Amniotic epithelial cell (primary cell): ENCODE measurements at places on chromosomes 6 and 20.
A peak's percentile ranks its signal among the peaks of the same experiment; 100 is the strongest.

DNA sequence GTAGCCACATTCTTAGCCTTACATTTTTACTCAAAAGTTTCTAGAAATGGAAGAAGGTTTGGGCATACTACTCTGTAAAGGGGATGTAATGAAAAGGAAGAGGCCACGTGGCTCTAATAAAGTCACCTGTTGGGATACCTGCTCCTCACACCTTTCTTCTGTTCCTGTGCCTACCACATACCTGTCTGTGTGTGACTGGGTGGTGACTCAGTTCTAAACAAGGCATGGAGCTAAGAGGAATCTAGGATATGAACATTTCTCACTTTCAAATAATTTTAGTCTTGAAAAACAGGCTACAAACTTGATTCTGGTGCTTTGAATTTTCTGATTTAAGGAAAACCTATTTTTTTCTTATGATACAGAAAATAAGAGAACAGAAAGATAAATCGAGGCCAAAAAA lies 363.6 kb downstream of the RFPL4B start:
- no peak for DNase-seq

DNA sequence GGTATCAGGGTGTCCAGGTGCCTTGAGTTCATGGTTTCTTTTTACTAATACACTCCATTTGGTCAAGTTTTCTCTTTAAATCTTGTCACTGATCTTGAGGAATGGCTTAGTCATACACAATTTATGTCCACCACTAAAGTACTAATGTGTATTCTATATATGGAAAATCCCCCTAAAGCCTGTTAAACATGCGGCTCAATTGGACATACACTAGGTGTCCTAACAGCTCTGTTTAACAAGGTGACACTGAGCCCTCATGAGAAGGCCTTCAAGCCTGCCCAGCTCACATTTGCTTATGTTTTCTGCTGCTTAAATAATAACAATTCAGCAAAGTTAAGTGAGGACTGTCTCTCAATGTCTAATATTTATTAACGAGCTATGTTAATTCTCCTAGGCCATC lies 31.5 kb downstream of the PDE7B start:
- DNase-seq, result no peak

DNA sequence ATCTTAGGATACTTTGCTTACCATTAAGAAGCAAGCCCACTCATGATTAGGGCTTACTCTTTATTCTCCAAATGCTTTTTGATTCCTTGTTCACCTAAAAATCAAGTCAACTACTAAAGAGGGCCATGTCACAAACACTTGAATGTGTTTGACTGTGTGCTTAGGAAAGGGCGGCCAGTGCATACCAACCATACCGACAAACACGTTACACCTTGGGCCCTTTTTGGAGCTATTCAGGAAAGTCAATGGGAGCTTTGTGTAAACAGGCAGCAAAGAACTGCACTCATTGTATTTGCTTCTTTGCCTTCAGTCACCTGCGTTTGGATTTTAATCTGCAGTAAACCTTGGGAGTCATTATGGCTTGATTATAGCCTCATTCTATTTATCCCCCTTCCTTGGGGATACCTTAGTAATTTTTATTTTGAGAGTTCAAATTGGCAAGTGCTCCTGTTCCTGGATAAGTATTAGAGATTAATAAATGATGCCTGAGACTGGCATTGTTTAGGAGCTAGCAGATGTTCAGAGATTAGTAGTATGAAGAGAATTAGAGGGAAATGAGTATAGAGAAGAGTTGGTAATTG lies 102.6 kb upstream of the HDGFL1 start:
- no peak for DNase-seq

- no peak for DNase-seq
Observed at GRCh38 chr6:99236010-99236409, 113.5 kb downstream of the FAXC start.

GRCh38 chr6:29770306-29770705 lies 47.1 kb downstream of the HLA-F start:
- DNase-seq, result no peak

DNA sequence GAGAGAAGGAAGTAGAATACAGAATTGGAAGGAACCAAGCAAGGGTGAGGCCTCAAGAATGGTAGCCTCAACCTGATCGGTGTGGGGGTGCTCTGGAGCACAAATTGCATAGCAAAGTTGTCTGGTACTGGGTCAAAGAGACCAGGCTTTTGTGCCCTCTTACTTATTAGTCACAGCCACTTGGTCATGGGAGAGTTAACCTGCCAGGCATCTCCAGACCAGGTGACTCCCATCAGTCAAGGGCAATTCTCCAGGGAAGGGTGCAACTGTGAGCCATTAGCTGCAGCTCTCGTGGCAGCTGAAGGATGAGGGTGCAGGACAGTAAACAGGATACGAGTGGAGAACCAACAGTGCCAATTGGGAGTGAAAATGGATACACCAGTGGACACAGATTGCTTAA lies 47.7 kb upstream of the PLCB4 start:
- DNase-seq, result no peak

- DNase-seq, result no peak
Observed at GRCh38 chr20:35252037-35252461, 25.6 kb downstream of the MMP24 start.

DNA sequence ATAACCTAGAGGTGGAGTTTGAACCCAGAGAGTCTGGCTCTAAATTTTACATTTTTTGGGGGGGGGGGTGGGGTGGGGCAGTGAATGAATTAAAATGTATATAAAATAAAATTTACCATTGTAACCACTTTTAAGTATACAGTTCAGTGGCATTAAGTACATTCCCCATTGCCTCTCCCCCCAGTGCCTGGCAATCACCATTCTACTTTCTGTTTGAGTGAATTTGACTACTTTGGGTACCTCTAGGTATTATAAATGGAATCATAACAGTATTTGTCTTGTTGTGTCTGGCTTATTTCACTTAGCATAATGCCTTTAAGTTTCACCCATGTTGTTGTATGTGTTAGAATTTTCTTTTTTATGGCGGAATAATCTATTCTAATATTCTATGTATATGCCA lies 2.7 kb downstream of the FAM110A start:
- no peak for DNase-seq

DNA sequence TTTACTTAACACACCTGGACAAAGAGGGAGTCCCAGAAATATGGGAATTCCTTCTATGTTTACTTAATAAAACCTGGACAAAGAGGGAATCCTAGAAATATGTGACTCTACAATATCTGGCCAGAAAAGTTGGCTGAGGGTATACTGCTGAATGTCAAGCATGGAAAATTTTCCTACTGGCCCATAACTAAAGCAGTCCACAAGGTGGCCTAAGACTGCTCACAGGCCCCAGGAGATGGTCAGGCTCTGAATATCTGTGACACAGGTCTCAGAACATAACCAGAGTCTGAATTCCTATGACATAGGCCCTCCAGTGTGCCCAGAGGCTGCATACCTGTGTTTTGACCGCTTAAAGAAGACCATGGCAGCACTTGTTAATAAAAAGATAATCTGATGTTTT lies 578.2 kb upstream of the NRSN1 start:
- no peak for DNase-seq

DNA sequence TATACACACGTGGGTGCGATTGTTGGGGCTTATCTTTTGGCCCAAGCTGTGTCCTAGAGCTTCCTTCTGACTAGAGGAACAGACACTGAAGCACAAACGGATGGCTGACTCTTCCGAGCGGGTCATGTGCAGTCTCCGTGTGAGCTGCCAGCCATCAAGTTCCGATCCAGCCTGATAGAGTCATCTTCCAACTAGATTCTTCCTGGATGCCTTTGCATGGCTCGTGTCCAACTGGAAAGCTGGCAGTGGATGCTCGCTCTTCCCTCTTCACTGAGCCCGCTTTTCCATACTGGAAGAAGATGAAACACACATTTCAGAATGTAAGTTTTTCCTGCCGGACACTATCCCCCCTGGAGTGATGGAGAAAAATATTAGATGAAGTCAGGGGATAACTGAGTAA lies 148.1 kb downstream of the SCML4 start:
- DNase-seq, result no peak

- DNase-seq, result peak; percentile 42
Observed at GRCh38 chr6:159646116-159646515, 46.9 kb downstream of the SOD2 start.

DNA sequence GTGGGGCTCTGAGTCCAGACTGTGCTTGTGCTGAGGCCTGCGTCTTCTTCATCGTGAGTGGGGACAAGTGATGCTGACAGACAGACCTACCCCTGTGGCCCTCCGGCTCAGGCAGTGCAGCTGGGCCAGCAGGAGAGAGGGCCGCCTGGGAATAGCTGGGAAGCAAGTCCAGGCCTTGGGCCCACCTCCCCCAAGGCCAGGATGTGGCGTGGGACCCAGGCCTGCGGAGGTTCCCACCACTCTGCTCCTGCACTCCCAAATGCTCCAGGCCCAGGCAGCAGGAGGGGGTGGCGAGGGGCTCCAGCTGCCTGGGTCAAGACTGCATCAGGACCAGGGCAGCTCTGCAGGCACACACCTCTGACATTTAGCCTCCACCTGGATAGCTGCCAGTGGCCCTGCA lies 38.3 kb downstream of the DAAM2 start:
- DNase-seq, result no peak

- peak; percentile 75 for DNase-seq
Observed at GRCh38 chr6:13303668-13304017, 24.7 kb downstream of the TBC1D7 start.

- no peak for DNase-seq
Observed at GRCh38 chr20:7770046-7770445, 170.2 kb downstream of the HAO1 start.

DNA sequence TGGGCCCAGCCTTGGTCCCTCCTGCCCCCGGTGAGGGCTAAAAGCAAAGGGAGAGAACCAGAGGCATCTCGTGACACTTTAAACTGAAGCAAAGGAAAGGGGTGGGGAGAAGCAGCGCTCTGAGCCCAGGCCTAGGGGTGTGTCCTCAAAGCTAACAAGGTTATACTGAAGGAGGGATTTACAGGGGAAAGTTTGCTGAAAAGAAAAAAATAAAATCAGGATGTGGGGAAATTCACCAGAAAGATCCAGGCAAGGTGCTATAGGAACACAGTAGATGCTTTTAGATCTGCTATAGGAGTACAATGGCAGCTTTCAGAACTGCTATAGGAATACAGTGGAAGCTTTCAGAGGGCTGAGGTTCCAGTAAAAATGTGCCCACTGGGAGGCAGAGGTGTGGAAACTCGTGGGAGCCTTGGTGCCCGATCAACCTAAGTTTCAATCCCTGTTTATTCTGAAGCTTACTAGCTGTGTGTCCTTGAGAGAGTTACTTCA lies at the start of gene COL9A1:
Gene COL9A1 (minus strand): TSS at position 51 of the 492 bp plus-strand sequence. CDS start 160 bp downstream, outside the sequence.
- no peak for DNase-seq

DNA sequence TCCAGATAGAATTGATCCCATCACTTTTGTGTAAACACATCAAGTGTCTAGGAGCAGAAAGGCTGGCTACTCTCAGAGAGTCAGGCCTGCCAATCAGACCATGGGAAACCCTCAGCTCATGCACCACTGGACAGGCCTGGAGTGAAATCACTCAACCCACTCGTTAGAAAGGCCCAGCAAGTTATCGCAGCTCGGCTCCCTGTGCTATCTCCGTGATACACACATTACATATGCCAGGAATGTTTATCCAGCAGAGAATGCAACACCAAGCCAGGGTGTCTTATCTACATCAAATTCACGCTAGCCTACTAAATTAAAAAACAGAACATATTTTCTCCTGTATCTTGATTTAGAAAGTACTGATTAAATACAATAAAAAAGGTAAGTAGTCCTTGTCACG lies 232.4 kb upstream of the FOXQ1 start:
- peak; percentile 96 for DNase-seq

DNA sequence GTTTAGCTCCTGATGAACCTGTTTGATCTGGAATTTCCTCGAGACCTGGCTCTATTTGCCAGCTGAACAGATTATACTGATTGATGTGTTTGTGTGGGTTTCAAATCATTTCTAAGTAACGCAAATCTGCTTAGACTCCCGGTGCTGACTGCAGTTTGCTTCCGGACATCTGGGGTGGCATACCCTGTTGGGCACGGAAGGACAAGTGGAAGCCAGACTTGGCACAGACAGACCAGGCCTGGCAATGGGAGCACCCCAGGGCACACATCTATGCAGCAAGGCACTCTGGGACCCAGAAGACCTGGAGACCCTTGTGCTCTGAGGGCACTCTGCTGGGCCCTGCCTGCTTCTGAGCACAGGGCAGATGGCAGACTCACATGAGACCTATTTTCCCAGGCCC lies 433.7 kb upstream of the CHD6 start:
- no peak for DNase-seq

DNA sequence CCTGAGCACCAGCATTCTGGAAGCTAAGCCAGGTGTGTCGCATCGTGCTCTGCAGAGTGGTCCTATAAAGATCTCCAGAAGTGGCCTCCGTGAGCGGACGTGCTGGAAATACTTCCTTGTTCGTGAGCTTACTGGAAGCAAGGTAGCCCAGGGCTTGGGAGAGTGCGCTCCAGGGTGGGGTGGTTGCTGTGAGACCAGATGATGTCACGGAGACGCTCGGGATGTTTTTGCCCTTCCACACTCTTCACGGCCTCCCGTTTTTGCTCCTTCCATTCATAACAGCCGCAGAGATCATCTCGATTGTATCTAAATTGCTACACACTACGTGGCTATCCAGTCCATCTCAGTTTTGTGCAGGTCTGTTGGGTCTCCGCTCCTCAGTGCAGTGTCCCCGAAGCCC lies 373.4 kb downstream of the THBS2 start:
- no peak for DNase-seq

DNA sequence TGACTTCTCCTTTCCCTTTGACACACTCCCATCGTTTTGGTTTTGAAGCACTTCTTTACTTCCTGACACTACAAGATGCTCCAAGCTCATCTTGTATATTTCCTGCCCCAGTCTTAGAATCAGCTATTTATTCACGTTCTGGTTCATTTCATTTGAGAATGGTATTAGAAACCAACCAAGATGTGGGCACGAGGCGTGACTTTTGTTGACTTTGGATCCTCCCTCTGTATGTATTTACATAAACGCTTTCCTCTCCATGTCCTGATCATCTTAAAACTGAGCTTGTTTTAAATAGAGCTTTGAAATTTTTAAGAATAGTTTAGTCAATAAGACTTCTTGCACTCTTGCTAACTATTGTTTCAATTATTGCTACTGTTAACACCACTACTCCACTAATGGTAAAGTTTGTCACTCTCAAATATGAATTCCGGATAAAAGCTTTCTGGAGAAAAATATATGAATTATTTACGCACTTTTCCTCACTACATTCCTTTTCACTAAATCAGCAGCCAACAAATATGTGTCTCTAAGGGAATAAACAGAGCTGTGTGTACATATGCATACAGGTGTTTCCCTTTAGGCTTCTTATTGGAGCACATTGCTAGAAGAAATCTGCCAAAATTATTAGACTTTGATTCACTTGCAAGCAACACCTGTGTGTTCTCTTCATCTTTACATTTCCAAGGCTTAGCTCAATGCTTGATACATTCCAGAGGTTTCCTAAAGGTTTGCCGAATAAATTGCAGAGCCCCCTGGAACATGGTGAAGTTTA lies 77.3 kb upstream of the TMEM244 start:
- no peak for DNase-seq

- DNase-seq, result no peak
Observed at GRCh38 chr6:132107896-132108295, 156.7 kb upstream of the CCN2 start.
